ENCODE measurements at places on chromosomes 6 and 20. TPM values are rescaled to one million over a fixed set of nuclear protein-coding genes. Genes with fewer than 3 reads are reported as not detected.

Gene REM1
- total RNA-seq = not detected

Gene HLA-DMA
- total RNA-seq = 1.9 TPM

Gene GABRR2
- total RNA-seq = not detected

Gene BNIP5
- total RNA-seq = not detected

Gene SNAI1
- 9.4 TPM for total RNA-seq

Gene FAXC
- total RNA-seq = 4.7 TPM

Gene NINL
- total RNA-seq = 42.6 TPM

Gene WTAP
- 63.1 TPM for total RNA-seq

Gene LST1
- total RNA-seq = not detected

Gene ACSS2
- total RNA-seq = 14.6 TPM

Gene NKAIN2
- total RNA-seq = 1.8 TPM

Gene NMBR
- not detected for total RNA-seq

Gene SMOC2
- 0.18 TPM for total RNA-seq

Gene BEND3
- 24.9 TPM for total RNA-seq

Gene SCAF8
- 26.5 TPM for total RNA-seq

Gene C6orf118
- not detected for total RNA-seq

Gene NFATC2
- total RNA-seq = 0.28 TPM

Gene GRM1
- total RNA-seq = 0.14 TPM

Gene HSPA12B
- 0.97 TPM for total RNA-seq

Gene NQO2
- 40.5 TPM for total RNA-seq

Gene RAB32
- total RNA-seq = 10.5 TPM

Gene BFSP1
- 3.1 TPM for total RNA-seq

Gene NKX2-4
- total RNA-seq = not detected

Gene PCSK2
- 0.10 TPM for total RNA-seq

Gene TCF21
- total RNA-seq = not detected

Gene KHDC1L
- 0.28 TPM for total RNA-seq

Gene TTK
- 97.9 TPM for total RNA-seq

Gene PIM1
- total RNA-seq = 93.6 TPM

Gene TNFRSF6B
- total RNA-seq = not detected

Gene HLA-DRB1
- not detected for total RNA-seq

Gene PPP1R16B
- 23.6 TPM for total RNA-seq

Gene METTL24
- 0.41 TPM for total RNA-seq

Gene SRC
- total RNA-seq = 32.5 TPM

Gene CRIP3
- total RNA-seq = 20.1 TPM

Gene PACSIN1
- total RNA-seq = 3.4 TPM

Gene SIRPD
- total RNA-seq = not detected

Gene KIF13A
- 25.8 TPM for total RNA-seq

Gene CYP21A2
- not detected for total RNA-seq

Gene MRAP2
- total RNA-seq = 4.2 TPM

Gene COL10A1
- total RNA-seq = not detected

Gene HAO1
- not detected for total RNA-seq

Gene HUS1B
- 0.22 TPM for total RNA-seq

Gene SLC22A3
- total RNA-seq = 23.9 TPM

Gene NOTCH4
- 0.96 TPM for total RNA-seq

Gene RAET1E
- total RNA-seq = not detected

Gene RAMACL
- total RNA-seq = not detected

Gene FILIP1
- total RNA-seq = 1.4 TPM

Gene TSPO2
- not detected for total RNA-seq

Gene NHLRC1
- 1.0 TPM for total RNA-seq

Gene ETV7
- 1.5 TPM for total RNA-seq

Gene PAK5
- total RNA-seq = 0.22 TPM

Gene SOX18
- 0.52 TPM for total RNA-seq

Gene CST2
- total RNA-seq = not detected

All from H7 (cell line).